ENCODE measurements at places on chromosomes 2 and 18.

DNA sequence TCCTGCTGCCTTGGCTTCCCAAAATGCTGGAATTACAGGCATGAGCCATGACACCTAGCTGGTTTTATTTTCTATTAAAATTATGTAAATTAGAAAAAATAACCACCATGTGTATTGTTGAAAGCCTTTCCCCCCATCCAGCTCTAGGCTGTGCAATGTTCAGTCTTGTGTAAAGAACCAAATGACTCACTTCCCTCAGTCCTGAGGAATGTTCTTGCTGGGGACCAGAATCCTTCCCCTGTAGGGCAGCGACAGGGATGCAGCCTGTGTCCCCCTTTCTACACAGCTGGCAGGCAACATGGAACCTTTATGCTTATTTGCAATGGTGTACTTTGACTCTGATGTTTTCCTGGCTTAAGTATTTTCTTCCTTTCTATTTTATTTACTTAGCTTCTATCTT is 29.4 kb downstream of the AOX1 start:
- DNase-seq, result no peak

DNA sequence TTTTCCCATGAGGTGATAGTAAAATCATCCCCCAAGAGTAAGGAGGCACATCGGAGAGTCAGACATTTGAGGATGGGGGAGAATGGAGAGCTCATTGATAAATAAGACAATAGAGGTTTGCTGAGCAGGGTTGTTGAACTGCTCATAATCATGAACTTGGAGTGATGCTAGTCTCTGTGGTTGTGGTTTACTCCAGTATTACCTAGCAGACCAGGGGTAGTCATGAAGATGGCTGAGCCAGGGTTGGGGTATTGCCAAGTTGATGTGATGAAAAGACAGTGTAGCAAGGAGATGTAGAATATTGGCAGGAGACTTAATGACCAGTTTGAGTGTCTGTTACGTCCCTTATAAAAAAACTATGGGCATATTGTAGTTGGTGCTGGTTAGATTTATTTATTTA is 25.4 kb downstream of the CYBRD1 start:
- DNase-seq, result no peak

DNA sequence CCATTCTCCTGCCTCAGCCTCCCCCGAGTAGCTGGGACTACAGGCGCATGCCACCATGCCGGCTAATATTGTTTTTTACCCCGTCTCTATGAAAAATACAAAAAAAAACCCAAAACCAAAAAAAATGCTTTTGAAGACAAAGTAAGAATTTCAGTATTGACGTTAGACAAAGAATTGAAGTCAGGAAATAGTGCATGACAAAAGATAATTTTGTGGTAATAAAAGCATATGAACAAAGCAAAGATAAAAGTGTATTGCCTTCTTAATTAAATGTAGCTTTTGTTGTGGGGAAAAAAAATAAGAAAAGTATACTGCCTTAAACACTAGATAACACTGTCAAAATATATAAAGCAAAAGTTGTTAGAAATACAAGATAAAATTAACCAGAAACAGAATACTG is 86.8 kb downstream of the ANKRD12 start:
- no peak for DNase-seq

DNA sequence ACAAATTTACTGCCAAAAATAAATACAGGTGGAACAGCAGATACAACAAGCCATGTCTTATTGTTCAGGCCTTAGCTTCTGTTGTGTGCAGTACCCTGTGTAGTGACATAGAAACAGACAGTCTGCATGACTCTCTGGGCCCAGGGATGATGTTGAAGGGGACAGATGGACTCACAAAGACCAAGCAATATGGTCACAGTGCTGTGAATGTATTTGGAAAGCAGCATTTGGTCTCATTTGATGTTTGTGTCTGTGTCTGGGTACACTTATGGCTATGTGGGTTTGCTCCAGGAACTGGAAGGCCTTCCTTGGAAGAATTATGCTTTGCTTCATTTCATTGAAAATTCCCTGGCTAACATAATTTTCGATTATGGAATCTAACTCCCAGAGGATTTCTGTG is 158.5 kb downstream of the CDC42EP3 start:
- DNase-seq, result no peak

DNA sequence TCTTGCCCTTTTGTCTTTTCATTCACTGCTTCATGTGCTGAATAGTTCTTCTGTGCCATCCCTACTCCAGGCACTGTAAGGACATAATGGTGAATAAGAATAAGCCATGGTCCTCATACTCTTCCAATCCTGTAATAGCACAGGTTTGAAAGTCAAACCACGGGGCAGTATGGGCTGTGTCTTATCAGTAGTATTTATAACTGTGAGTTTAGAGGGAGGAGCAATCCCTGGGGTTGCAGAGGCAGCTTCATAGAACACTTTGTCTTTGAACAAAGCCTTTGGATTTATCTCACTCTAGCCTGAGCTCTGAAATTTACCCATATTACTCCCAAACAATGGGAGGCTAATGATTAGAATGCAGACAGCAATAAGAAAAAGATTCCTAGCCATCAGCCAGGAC is 30.2 kb upstream of the ALK start:
- DNase-seq, result no peak

DNA sequence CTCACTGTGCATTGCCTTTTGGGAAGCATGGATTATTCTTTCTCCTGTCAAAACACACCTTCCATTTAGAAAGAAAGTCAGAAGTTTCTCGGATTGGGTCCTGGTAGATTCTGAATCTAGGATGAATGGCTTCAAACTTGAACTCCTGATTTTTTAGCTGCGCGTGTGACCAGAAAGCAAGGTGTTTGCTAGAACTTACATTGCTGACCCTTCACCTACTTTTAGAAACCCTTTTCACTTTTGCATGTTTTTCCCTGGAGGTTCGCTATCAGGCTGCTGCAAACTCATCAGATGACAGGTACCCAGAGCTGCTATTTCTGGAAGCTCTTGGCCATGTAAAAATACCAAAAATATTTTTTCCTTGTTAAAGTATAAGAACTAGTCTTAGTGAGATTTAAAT is 132.0 kb downstream of the QPCT start:
- DNase-seq, result no peak

- no peak for DNase-seq
These were observed 102.8 kb downstream of the HIBCH start for GRCh38 chr2:190216829-190217228.

GRCh38 chr2:108629417-108629816 is 89.9 kb upstream of the RANBP2 start:
- no peak for DNase-seq

All from activated T-cell treated with anti-CD3 and anti-CD28 coated beads, Interleukin-2, amount 50 U/mL, for 24 hours (primary cell).